Tongue (tissue), 3 donors: ENCODE measurements at places on chromosomes 12 and 14. TPM values are rescaled to one million over a fixed set of nuclear protein-coding genes. Genes with fewer than 3 reads are reported as not detected.

SLC17A8 gene
- 3.2 TPM for total RNA-seq

PAPLN gene
- total RNA-seq, result 7.3 TPM

LMNTD1 gene
- not detected for total RNA-seq

SLC8A3 gene
- 28.4 TPM for total RNA-seq

DPPA3 gene
- not detected for total RNA-seq

RTL1 gene
- total RNA-seq, result 46.9 TPM

LHX5 gene
- total RNA-seq, result not detected

VTI1B gene
- total RNA-seq, result 37.8 TPM

TSPAN8 gene
- total RNA-seq, result 0.51 TPM

MARCHF9 gene
- total RNA-seq, result 9.2 TPM

KLRB1 gene
- total RNA-seq, result 0.41 TPM

CLEC9A gene
- total RNA-seq, result 0.82 TPM

HEATR5A gene
- 32.8 TPM for total RNA-seq

ADAMTS20 gene
- total RNA-seq, result 0.21 TPM

SIX1 gene
- 42.4 TPM for total RNA-seq

DPY19L2 gene
- total RNA-seq, result 19.1 TPM

PRB2 gene
- total RNA-seq, result not detected

LYZ gene
- 32.8 TPM for total RNA-seq

NELL2 gene
- total RNA-seq, result 24.0 TPM

SCAF11 gene
- total RNA-seq, result 124 TPM

LUM gene
- 449 TPM for total RNA-seq

NFE2 gene
- total RNA-seq, result 4.3 TPM

TAS2R7 gene
- not detected for total RNA-seq

LMO3 gene
- 7.2 TPM for total RNA-seq
